ENCODE measurements at places on chromosomes 16 and 17. TPM values are rescaled to one million over a fixed set of nuclear protein-coding genes. Genes with fewer than 3 reads are reported as not detected.

APOBR gene
- total RNA-seq = not detected

DNA sequence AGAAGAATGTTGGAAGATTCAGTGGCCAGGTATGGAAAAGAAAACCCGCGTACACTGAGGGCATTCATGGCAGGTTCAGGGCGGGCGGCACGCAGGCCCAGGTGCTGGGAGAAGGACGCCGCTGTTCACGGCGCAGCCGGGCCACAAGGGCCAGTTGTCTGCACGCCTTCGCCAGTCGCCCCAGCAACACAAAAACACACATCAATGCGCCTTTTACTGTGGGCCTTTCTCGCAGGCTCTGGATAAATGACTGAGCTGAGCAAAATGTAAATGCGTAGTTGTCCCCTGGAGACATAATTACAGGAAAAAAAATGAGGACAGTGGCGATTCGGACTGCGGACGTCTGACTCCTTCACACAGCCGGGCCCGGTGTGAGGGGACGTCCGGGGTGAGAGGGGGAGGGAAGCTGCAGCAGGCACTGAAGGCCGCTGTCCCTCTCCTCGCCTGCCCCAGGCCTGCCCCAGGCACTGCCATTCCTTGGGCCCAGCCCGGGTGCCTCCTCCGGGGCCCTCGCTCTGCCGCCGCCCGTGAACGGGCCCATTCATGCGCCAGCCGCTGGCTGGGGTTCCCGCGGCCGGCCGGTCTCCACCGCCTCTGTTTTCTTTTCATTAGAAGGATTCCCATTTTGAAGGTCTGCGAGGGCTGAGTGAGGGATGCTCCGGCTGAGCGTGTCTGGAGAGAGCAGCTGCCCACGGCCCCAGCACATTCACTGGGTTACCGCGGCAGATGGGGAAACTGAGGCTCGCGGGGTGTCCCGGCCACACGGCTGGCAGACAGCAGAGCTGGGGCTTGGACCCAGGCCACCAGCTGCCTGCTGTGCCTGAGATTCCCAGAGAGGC is 6.5 kb upstream of the ZNF469 start:
- DNase-seq = no peak

TBX4 gene
- not detected for total RNA-seq

GRCh38 chr16:66353055-66353454 is 13.4 kb upstream of the CDH5 start:
- no peak for DNase-seq

Measured in endothelial cell of umbilical vein (primary cell).